ENCODE measurements at places on chromosomes 7 and 10. TPM values are rescaled to one million over a fixed set of nuclear protein-coding genes. Genes with fewer than 3 reads are reported as not detected.

FFAR4 gene
- total RNA-seq = 2.3 TPM

DNA sequence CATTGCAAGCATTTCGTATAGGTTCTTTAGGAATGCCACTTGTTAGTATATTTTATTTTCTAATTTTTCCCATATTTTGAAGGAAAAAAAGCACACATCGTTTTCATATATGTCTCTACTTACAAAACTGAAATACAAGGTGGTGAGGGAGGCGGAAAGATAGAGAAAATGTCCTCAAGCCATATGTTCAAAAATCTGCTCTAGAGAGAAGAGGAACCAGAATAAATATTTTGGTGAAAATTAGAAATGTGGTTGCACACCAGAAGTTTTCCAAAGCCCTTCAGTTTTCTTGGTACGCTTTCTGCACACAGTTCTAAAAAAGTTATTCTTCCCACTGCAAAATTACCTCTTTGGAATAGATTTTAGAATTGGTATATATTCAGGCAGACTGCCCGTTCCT, 107.4 kb upstream of the RHOBTB1 start:
- no peaks in the 10 kb centered on the region for H3K27me3 ChIP-seq
- H3K27ac ChIP-seq = no peak overlapping the region
- H3K4me3 ChIP-seq = no peak overlapping the region
- no peaks in the 10 kb centered on the region for H3K4me1 ChIP-seq

DNA sequence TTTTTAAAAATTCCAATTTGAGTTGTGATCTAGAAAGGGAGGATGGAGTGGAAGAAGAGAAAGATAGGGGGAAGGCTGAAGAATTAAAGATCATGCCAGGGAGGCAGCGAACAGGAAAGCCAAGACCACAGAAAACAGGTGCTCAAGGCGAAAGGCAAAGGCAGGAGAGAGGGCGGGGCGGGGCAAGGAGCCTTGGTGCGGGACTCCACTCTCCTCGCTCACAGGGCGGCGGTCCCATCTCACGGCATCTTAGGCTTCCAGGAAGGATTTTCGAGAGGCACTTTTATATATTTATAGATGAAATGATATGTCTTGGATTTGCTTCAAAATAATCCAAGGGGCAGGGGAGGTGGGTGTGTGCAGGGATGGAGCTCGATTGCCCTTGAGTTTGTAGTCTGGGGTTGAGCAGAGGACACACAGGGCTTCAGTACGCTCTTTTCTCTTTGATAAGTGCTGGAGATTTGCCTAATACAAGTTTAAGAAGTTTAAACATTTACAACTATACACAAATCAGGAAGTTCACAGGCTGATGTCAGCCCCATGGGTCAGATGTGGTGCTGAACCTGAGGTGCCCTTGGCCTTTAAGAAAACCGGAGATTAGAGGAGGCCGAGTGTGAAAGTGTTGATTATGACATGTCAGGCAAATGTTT, 161.1 kb downstream of the PRKAG2 start:
- H3K36me3 ChIP-seq = no peaks in the 10 kb centered on the region
- H3K27ac ChIP-seq = peak overlapping the region; percentile 56
- H3K4me1 ChIP-seq = peaks cover 27% of the 10 kb centered on the region
- H3K27me3 ChIP-seq = no peaks in the 10 kb centered on the region
- DNase-seq = peak; percentile 68
- H3K4me3 ChIP-seq = no peak overlapping the region

DNA sequence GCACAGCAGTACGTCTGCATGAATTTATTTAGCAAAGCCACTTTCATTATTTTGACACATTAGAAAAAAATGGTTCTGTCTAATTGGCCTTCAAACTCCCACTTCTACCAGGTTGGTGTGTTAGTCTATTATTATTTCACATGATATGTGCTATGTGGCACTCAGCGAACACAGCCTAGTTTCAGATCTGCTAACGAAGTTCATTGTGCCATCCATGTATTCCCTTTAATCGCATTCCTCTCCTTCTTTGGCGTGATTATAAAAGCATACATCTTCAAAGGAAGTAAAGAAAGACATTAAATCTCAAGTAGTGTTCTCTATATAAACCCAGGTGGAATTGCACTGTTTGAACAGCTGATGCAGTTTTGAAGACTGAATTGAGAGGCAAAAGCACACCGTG, 96.4 kb upstream of the CACNA2D1 start:
- no peaks in the 10 kb centered on the region for H3K27me3 ChIP-seq
- no peak for DNase-seq
- no peak overlapping the region for H3K27ac ChIP-seq
- no peak overlapping the region for H3K4me3 ChIP-seq
- no peaks in the 10 kb centered on the region for H3K36me3 ChIP-seq

- no peaks in the 10 kb centered on the region for H3K27me3 ChIP-seq
- H3K27ac ChIP-seq = no peak overlapping the region
- no peak overlapping the region for H3K4me3 ChIP-seq
- no peaks in the 10 kb centered on the region for H3K4me1 ChIP-seq
Measured at GRCh38 chr10:126669168-126669567, 1.3 kb downstream of the C10orf90 start.

FEZF1 gene
- total RNA-seq = not detected

DNA sequence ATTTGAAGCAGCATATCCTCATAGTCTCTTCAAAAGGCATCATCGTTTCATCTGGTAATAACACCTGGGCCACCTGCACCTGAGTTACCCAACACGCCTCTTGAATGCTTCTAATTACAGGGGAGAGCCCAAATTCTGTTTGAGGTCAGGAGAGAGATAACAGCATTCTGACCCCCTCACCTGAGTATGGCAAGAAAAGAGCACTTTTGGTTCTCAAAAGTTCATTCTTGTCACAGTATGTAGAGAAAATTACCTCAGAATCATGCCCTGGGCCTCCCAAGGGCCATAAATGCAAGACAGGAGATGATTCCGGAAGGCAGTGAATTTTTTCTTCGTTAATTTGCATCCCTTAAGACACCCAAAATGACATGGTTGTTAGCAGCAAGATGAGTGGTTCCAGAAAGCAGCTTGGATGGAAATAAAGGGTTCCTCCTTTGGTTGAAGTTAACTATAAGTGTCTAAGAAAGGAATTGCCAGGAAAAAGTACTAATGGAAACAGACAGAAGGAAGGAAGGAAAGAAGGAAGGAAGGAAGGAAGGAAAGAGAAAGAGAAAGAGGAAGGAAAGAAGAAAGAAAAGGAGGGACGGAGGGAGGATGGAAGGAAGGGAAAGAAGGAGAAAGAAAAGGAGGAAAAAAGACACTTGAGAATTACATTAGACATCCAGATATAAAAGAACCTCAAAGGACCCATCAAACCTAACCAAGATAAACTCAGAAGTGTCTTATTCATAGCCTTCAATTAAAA, 228.4 kb upstream of the RHOBTB1 start:
- no peaks in the 10 kb centered on the region for H3K27me3 ChIP-seq
- H3K36me3 ChIP-seq = no peaks in the 10 kb centered on the region
- no peak overlapping the region for H3K4me3 ChIP-seq
- DNase-seq = no peak

- no peak for DNase-seq
- peaks cover 13% of the 10 kb centered on the region for H3K4me1 ChIP-seq
- no peak overlapping the region for H3K4me3 ChIP-seq
- H3K27me3 ChIP-seq = no peaks in the 10 kb centered on the region
- H3K36me3 ChIP-seq = no peaks in the 10 kb centered on the region
- no peak overlapping the region for H3K27ac ChIP-seq
Measured at GRCh38 chr7:100860702-100861615, 6.2 kb upstream of the TRIP6 start.

ALOX5 gene
- 42.5 TPM for total RNA-seq

GRCh38 chr10:123715546-123715945, 49.4 kb downstream of the GPR26 start:
- no peaks in the 10 kb centered on the region for H3K4me1 ChIP-seq
- H3K36me3 ChIP-seq = no peaks in the 10 kb centered on the region
- no peaks in the 10 kb centered on the region for H3K27me3 ChIP-seq
- H3K27ac ChIP-seq = no peak overlapping the region
- DNase-seq = no peak

DNA sequence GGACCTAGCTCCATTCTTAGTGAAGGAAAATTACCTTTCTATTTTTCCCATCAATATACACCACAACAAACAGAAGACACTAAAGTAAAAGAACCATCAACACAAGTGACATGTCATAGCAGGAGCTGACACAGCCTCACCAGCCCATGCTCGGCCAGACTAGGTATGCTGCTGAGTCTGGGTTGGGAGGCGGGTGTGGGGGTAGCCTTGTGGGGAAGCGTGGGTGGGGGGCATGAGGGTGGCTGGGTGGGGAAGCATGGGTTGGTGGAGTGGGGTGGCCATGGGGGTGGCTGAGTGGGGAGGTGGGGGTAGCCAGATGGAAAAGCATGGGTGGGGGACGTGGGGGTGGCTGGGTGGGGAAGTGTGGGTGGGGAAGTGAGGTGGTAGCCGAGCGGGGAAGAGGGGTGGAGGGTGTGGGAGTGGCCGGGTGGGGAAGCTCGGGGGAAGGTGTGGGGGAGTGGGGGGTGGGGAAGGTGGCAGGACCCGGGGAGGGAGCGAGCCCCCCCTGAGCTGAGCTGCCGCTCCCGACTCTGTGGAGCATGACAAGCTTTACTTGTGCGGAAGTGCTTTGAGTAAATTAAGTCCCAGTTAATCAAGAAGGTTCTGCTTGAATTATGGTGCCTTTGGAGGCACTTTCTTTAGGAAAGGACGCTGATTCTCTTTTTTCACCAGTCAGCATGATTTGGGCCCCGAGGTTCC, 294.6 kb upstream of the ZNF32 start:
- no peak overlapping the region for H3K27ac ChIP-seq
- no peaks in the 10 kb centered on the region for H3K36me3 ChIP-seq
- no peak overlapping the region for H3K4me3 ChIP-seq
- peaks cover 13% of the 10 kb centered on the region for H3K4me1 ChIP-seq
- no peak for DNase-seq
- H3K27me3 ChIP-seq = no peaks in the 10 kb centered on the region

DNA sequence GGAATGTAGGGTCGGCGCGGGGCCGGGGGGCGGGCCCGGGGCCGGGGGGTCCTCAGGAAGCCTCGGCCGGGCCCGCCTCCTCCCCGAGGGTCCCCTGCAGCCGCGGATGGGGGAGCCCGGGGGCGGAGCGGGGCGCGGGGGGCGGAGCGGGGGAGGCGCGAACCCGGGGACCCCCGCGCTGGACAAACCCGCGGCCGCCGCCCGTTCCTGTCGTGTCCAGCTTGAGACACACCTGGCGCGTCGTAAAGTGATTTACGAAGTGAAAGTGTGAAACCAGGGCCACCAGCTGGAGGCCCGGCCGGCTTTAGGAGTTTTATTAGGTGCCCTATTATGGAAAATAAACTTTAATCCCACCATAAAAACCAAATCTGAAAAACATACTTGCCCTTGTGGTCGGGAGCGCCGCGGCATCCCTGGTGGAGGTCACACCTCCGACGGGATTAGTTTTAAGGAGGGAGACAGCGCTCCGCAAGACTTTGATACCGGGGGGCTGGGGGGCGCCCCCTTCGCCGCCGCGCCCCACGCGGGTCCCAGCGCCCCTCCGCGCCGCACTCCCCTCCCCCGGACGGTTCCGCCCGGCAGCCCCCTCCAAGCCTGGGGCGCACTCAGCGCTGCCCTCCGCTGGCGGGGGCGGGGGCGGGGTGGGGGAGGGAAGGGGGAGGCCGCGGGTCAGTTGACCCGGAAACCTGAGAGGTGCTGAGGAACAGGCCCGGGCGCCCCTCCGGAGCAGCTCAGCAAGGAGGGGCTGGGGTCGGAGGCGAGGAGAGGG, 10.3 kb downstream of the MNX1 start:
- H3K27me3 ChIP-seq = no peaks in the 10 kb centered on the region
- peak; percentile 66 for DNase-seq
- H3K4me1 ChIP-seq = peaks cover 21% of the 10 kb centered on the region

CRPPA gene
- 0.66 TPM for total RNA-seq

GRCh38 chr10:34528320-34528719, 286.8 kb downstream of the PARD3 start:
- no peaks in the 10 kb centered on the region for H3K27me3 ChIP-seq
- no peak overlapping the region for H3K4me3 ChIP-seq
- peaks cover 30% of the 10 kb centered on the region for H3K4me1 ChIP-seq

- H3K36me3 ChIP-seq = no peaks in the 10 kb centered on the region
- DNase-seq = no peak
- H3K4me1 ChIP-seq = peaks cover 38% of the 10 kb centered on the region
- H3K27me3 ChIP-seq = no peaks in the 10 kb centered on the region
- H3K4me3 ChIP-seq = no peak overlapping the region
Measured at GRCh38 chr10:71468363-71469094, 71.8 kb downstream of the CDH23 start.

DYNC1I1 gene
- total RNA-seq = 1.3 TPM

HIBADH gene
- 31.0 TPM for total RNA-seq

GRCh38 chr10:12194752-12195271, 879 bp downstream of the NUDT5 start:
- H3K27ac ChIP-seq = no peak overlapping the region
- peaks cover 22% of the 10 kb centered on the region for H3K4me1 ChIP-seq
- H3K36me3 ChIP-seq = no peaks in the 10 kb centered on the region
- H3K4me3 ChIP-seq = peak overlapping the region; percentile 52

GRCh38 chr7:131501930-131502685, 54.3 kb downstream of the PODXL start:
- H3K27ac ChIP-seq = no peak overlapping the region
- H3K27me3 ChIP-seq = no peaks in the 10 kb centered on the region
- peaks cover 10% of the 10 kb centered on the region for H3K4me1 ChIP-seq
- no peaks in the 10 kb centered on the region for H3K36me3 ChIP-seq
- DNase-seq = no peak

DNA sequence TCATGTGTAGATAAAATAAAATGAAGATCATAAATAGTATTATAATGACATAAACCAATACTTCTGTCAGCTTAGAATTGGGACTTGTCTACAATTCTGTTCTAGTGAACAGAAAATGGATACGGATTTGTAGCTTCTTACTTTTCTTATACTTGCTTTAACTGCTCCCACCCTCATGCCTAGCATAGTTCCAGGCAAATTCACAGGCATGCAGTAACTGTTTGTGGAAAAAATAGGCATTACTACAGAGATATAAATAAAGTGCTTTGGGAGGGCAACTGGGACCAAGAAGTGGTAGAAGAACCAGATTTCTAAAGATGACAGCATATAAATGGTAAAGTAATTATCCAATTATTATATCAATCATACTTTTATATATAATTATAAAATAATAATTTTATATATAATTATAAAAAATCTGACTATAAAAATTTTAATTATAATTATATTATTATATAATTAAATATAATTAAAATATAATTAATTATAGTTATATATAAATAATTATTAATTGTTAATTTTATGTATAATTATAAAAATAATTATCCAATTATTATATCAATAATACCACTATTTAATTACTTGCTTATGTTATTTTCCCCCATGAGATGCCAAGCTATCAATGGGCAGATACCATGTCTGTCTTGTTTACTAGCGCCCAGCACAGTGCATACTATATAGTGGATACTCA, 144.1 kb downstream of the NOC3L start:
- H3K4me1 ChIP-seq = no peaks in the 10 kb centered on the region
- no peak overlapping the region for H3K4me3 ChIP-seq
- H3K27me3 ChIP-seq = no peaks in the 10 kb centered on the region
- H3K36me3 ChIP-seq = no peaks in the 10 kb centered on the region
- no peak overlapping the region for H3K27ac ChIP-seq

- no peaks in the 10 kb centered on the region for H3K27me3 ChIP-seq
- H3K4me3 ChIP-seq = no peak overlapping the region
- H3K36me3 ChIP-seq = no peaks in the 10 kb centered on the region
- no peak for DNase-seq
- peaks cover 44% of the 10 kb centered on the region for H3K4me1 ChIP-seq
- H3K27ac ChIP-seq = no peak overlapping the region
Measured at GRCh38 chr10:35422228-35422627, 85.9 kb downstream of the CCNY start.
